ENCODE measurements at places on chromosomes 3 and 15.

- no peak for DNase-seq
Measured at GRCh38 chr3:197298945-197299854, 788 bp upstream of the DLG1 start.

DNA sequence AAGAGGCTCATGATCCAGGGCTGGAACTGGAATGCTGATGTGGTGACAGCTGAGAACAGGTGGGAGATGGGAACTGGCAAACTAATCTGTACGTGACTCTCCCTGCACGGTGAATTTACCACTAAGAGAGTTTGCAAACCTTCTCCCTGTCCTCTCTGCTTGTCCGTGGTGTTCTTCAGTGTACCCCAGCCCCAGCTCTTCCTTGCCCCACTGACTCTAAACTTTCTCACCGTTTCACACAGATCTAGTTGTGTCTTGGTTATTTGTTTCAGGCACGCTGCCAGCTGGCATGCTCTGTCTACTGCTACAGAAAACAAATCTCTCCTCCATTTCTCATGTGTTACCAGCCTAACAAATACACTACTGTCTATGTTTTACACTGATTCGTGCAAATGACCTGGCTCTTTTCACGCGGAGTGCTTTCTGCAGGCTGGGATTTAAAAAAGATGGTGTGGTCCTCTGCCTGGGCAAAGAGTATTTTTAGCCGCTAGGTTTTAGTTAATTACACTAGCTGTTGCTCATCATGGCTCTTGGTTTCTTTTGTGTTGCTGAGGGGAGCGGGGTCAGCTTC is 192.7 kb upstream of the LRIG1 start:
- DNase-seq, result peak; percentile 51

GRCh38 chr3:141019244-141019643 is 31.9 kb upstream of the SPSB4 start:
- DNase-seq, result no peak

DNA sequence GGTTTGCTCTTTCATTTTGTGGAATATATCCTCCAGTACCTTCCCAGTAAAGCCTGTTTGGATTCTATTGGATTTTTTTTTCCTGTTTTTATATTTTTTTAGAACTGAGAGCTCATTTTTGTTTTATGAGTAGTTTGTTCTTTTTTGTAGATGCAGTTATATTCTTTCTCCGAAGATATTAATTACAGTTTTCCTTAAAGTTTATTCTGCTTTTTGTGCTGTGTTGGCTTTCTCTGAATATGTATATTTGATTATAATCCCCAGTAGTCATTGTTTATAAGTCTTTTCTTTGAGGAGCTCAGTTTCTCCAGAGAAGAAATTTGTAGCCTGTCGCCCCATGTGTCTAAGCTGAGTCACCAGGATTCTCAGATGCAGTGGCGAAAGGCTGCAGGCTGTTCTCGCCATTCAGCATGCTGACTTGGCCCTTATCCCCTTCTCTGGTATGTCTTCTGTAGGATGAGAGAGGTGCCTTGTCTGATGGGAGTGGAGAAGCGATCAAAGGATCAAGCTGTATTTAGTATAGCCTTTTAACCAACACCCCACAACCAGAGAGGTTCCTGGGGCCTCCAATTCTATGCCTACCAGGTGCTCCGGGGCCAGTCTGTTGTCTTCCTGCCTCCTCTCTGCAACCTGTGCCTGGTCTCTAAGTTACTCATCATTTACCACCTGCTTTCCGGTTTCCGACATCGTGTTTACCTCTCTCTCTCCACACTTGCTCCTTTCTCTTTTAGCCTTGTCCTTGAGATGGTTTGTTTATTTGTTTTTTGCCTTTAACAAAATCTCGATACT is 31.7 kb upstream of the MFSD1 start:
- DNase-seq, result no peak

DNA sequence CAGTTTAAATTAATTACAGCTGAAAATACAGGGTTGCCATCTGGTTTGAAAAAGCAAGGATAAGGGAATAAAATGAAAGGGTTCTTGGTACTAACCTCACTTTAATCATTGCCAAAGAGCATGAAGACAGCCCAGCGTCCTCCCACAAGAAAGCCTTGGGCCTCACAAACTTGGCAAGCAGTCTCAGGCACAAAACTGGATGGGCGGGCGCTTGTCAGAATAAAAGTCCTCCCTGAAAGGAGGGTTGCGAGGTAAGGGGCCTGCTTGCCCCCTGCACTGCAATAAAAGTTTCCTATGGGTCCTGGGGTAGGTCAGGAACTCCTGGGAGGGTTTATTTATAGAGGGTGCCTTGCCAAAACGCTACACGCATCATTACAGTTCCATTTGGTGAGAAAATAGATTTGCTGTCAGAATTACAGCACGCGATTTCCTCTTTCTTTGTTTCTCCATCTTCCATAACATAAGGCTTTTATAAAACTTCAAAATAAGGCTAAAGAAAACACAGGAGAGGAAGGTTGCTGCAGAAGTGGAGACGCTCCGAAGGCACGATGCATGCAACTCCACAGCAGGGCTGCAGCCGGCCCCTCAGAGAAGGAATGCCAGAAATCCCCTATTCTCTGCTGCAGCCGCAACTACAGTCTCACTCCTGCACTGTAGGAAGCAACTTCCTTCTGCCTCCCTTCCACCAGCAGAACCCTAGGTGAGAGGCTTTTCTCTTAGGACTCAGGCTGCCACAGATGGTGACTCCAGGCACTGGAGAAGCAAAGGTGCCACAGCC is 61.3 kb downstream of the VGLL4 start:
- peak; percentile 73 for DNase-seq

DNA sequence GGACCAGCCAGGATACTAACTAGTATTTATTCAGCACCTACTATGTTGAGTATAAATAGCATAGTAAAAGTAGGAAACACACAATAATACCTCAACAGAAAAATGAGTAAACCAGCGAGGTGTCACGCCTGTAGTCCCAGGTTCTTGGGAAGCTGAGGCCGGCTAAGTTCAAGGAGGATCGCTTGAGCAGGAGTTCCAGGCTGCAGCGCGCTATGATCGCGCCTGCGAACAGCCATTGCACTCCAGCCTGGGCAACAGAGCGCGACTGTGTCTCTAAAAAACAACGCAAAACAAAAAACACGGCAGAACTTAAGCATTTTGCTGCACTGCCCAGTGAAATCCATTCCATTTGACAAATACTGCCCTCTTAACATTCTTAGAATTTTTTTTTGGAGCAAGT is 1.3 kb upstream of the DENND6A start:
- no peak for DNase-seq

- DNase-seq, result no peak
Measured at GRCh38 chr15:70345251-70346019, 247.7 kb upstream of the TLE3 start.
